ENCODE measurements at places on chromosomes 2 and 18. TPM values are rescaled to one million over a fixed set of nuclear protein-coding genes. Genes with fewer than 3 reads are reported as not detected.
A peak's percentile ranks its signal among the peaks of the same experiment; 100 is the strongest.

The GPR155 gene
- total RNA-seq: 1.3 TPM

DNA sequence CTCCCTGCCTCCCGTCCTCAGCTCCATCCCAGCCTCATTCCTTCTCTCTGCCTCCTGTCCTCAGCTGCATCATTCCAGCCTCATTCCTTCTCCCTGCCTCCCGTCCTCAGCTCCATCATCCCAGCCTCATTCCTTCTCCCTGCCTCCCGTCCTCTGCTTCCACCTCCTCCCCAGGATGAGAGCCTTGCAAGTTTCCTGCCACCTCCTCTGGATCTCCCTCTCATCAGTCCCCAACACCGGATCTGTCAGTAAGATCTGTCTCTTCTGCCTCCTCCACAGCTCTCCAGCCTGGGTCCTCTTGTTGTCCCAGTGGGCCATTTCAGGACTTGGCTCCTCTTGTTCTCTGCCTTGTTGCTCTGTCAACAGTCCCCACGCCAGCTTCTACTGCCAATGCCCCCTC is 130.9 kb downstream of the NDUFA10 start:
- no peak for DNase-seq

DNA sequence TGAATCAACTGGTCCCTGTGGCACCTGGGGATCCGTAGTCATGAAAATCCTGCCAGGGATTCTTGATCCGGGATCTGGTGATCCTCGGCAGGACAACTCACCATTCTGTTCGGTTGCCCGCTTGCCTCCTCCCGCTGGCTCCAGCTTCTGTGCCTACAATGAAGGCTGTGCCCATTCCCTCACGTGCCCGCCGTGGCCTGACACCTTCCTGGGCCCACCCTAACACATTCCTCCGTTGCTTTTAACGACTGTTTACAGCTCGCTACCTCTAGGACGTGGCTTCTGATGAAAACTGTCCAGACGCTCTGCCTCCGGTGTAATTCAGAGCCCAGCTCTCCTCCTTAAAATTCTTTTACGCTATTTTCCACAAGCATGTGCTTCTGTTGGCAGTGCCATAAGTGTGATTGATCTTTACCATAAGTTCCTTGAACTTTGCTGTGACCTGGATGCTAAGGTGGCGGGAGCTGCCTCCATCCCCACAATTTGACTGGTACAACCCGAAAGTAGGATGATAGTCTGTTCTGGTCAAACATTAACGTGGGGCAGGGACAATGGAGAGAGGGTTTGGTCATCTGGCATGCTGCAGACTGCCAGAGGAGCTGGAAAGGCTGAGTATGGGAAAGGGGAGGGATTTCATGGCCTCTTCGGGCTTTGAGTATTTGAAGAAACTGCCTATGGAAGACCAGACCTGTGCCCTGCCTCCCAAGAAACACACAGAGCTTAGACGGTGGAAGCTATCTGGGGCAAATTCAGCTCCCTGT is 206.8 kb upstream of the TNP1 start:
- DNase-seq: no peak

DNA sequence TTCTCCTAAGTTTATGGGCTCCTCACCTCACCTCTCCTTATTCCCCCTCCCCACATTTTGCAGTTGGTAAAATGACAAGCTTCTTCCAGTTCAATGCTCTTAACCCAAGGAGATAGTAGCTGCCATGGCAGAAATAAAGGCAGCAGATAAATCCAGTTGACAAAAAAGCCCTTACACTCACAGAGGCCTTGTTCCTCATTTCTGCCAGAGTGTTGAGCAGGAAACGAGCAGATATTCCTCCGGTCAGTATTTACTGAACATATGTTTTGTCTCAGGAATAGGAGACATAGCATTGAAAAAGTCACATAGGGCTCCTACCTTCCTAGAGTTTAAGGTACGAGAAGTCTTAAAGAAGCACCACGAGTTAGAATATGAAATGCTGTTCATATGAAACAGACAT is 493.7 kb upstream of the TNP1 start:
- DNase-seq: no peak

DNA sequence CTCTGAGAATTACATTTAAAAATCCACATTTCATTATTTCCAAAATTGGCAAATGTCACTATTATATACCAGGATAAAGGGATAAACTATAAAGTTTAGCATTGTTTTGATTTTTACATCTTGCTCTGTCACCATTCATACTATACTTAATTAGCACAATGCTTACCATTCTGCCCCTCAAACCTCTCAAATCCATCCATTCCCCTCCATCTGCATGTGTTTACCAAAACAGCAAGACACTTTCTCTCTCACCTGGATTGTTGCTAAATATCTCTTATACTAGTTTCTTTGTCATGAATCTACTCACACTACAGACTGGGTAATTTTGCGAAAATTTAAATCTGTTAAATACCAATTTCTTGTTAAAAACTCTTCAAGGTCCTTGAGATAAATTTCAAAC is 496.1 kb downstream of the NR4A2 start:
- no peak for DNase-seq

GRCh38 chr2:241620419-241620769 is 16.6 kb downstream of the THAP4 start:
- peak; percentile 42 for DNase-seq

- DNase-seq: peak; percentile 46
These were observed 107.2 kb upstream of the L3MBTL4 start for GRCh38 chr18:6521803-6522418.

DNA sequence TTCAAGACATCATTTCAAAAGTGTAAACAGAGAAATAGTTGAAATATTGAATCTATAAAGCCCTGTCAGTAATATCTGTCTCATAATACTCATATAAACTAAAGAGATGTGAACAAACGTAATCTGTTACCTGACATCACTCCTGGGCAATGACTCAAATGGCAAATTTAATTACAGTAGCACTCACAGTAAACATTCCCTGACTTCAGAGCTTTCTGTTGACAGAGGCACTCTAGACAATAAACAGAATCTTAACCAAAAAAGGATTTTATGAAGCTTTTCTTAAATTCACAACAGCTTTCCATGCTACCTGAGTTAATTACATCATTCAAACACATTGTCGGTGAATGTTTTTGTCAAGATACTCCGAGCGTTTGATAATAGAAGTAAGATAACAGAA is 128.1 kb upstream of the PDE1A start:
- DNase-seq: no peak

- DNase-seq: no peak
These were observed 41.4 kb downstream of the BMP10 start for GRCh38 chr2:68829749-68830148.

DNA sequence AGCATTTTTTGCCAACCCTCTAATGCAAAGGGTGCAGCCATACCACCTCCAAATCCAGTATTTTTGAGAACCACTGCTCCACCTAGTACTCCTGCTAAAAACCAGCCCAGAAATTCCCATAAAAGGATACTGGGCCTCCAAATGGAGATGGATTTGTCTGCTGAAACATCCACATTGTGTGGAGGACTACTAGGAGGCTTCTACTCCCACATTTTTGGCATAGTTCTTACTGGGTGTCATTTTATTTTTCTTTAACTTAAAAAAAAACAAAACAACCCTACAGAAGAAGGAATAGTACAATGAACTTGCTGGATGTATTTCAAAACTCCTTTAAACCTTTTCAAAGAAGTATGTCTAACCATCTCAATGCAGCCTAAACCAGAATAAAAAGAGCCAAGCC is 219.2 kb downstream of the SRBD1 start:
- no peak for DNase-seq

- DNase-seq: no peak
These were observed 336.2 kb downstream of the ZEB2 start for GRCh38 chr2:144183727-144184126.

DNA sequence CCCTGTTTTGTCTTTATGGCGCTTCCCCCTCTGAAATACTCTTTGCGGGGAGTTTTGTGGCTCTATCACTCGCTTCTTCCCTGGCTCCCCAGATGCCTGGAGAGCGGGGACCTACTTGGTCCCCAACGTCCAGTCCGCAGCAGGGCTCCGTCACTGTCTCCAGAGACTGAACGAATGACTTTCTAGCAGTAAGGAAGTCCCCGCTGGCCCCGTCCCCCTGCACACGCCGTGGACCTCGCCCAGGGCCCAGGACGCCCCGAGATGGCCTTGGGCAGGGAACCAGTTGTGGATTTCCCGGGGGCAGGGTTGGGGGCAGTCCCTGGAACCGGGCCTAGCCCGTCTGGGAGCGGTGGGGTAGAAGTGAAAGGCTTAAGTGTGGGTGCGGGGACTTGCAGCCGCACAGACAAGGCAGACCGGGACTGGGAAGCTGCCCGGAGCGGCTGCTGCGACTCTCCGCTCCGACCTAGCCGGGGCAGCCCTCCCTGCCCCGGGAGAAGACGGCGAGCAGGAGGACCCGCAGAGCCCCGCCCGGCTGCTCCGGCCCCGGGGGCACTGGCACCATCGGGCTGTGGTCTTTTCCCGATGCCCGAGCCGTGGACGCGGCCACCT is 821 bp upstream of the EPHA4 start:
- DNase-seq: peak; percentile 29

GRCh38 chr18:62118328-62118727 is 68.5 kb downstream of the PIGN start:
- no peak for DNase-seq

Data from bronchial epithelial cell (primary cell).